Body of pancreas (tissue), 4 donors: ENCODE measurements at places on chromosomes 11 and 22.

DNA sequence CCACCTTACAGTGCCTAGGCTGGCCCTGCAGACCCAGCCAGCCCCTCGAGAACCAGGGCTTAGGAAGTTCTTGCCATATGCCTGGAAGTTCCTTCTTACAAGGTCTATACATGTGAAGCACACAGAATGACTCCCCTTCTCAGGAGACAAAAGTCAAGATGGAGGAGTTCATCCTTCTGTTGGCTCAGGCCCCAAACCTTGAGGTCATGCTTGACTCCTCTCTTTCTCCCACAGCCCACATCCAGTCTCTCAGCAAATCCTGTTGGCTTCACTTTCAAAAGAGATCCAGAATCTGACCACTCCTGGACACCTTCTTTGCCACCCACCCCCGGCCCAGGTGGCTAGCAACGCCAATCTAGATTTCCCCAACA lies 1.7 kb upstream of the CD248 start:
- H3K4me3 ChIP-seq: no peak overlapping the region
- no peak for DNase-seq
- H3K36me3 ChIP-seq: no peaks in the 10 kb centered on the region
- peaks cover 5% of the 10 kb centered on the region for H3K4me1 ChIP-seq

DNA sequence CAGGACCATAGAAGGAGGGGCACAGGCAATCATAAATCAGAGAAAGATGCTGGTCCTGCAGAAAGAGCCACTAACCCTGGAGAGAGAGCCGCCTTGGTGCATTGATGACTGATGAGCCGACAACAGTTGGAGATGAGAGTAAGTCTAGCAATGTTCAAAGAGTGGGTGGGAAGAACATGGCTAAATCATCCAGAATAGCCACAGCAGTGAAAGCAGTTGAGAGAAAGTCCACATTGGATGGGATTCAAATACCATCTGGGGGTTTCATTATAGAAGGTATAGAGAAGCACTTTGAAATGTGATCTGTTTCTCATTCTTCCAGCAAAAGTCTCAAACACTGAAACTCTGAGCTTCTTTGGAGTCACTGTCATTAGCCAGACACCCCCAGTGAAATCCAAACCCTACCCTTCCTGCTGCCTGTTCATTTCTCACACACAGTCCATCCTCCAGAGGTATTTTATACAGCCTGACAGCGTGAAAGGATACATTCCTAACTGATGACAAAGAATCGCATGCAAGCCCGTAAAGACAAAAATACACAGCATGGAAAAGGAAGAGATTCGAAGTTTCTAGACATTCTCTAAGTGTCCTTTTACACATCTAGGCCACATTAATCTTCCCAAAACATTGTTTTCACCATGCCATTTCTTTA lies 303.1 kb upstream of the MPPED2 start:
- H3K27ac ChIP-seq: no peak overlapping the region
- H3K36me3 ChIP-seq: no peaks in the 10 kb centered on the region
- no peaks in the 10 kb centered on the region for H3K4me1 ChIP-seq
- no peak overlapping the region for H3K4me3 ChIP-seq
- no peak for DNase-seq

- no peak for DNase-seq
- no peak overlapping the region for H3K27ac ChIP-seq
- no peaks in the 10 kb centered on the region for H3K27me3 ChIP-seq
These were observed 38.0 kb upstream of the ETS1 start for GRCh38 chr11:128625326-128625725.

DNA sequence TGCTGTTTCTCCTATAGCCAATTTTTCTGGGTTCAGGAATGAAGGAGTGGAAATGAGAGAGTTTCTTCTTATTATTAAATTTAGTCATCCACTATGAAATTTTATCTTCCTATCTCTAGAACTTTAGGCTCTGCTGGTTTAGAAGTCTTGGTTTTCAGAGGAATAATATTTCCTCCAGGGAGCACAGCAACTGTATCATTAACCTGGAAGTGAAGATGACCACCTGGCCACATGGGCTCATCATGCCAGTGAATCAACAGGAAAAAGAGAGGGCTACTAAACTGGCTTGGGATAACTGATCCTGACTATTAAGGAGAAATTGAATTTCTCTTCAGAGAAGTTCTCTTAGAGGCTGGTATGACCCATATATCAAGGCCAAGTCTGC lies 44.4 kb downstream of the ADM start:
- H3K27ac ChIP-seq: no peak overlapping the region
- no peak overlapping the region for H3K4me3 ChIP-seq
- no peak for DNase-seq
- H3K36me3 ChIP-seq: no peaks in the 10 kb centered on the region

- no peak overlapping the region for H3K4me3 ChIP-seq
- no peaks in the 10 kb centered on the region for H3K27me3 ChIP-seq
- no peaks in the 10 kb centered on the region for H3K36me3 ChIP-seq
- DNase-seq: no peak
- H3K27ac ChIP-seq: no peak overlapping the region
These were observed 27.6 kb downstream of the KCTD17 start for GRCh38 chr22:37079158-37079557.

DNA sequence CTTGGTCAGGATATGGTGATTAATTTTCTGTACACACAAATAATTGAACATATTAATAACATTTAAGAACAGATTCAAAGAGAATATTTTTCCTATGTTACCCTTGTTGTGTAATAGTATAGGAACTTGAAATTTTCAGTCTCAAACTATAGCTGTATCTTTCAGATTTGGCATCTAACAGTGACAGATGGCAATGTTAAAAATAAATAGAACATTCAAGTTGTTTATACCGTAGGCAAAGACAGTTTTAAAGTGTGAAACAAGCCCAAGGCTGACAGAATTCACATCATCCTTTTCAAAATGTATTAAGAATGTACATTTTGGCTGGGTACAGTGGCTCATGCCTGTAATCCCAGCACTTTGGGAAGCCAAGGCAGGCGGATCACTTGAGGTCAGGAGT lies 92.6 kb upstream of the TP53AIP1 start:
- no peak overlapping the region for H3K27ac ChIP-seq
- no peaks in the 10 kb centered on the region for H3K36me3 ChIP-seq
- H3K4me1 ChIP-seq: no peaks in the 10 kb centered on the region
- no peaks in the 10 kb centered on the region for H3K27me3 ChIP-seq
- no peak overlapping the region for H3K4me3 ChIP-seq

- H3K27ac ChIP-seq: no peak overlapping the region
- no peaks in the 10 kb centered on the region for H3K4me1 ChIP-seq
- H3K36me3 ChIP-seq: peaks cover 51% of the 10 kb centered on the region
- DNase-seq: no peak
These were observed 10.7 kb downstream of the ATG2A start for GRCh38 chr11:64906314-64906635.

- no peak overlapping the region for H3K27ac ChIP-seq
- no peak overlapping the region for H3K4me3 ChIP-seq
- no peaks in the 10 kb centered on the region for H3K4me1 ChIP-seq
- no peaks in the 10 kb centered on the region for H3K36me3 ChIP-seq
- H3K27me3 ChIP-seq: no peaks in the 10 kb centered on the region
- no peak for DNase-seq
These were observed 1.6 kb downstream of the TP53AIP1 start for GRCh38 chr11:128941110-128941509.

DNA sequence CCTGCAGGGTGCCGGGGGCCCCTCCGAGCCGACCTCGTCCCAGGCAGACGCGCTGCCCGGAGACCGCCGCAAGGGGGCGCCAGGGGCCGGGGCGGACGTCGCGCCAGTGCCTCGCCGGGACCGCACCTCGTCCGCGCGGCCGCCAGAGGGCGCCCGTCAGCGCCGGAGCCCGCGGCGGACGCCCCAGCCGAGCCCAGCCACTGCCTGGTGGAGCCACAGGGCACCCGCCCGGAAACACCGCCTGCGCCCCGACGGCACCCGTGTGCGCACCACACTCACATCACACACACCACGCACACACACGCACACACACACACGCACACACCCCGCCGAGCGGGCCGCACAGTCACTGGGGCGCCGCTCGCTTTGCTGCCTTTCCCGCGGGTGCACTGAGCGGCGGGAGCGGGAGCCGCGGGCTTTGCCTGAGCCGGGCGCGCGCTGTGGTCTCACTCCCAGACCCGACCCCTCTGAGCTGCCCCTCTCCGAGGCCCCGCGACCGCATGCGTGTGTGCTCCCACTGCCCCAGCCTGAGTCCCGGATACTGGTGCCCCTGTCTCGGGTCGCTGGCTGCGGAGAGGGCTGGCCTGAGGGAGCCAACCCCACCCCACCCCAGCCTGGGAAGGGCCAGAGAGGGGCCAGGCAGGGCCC lies 449.3 kb downstream of the OPCML start:
- peaks cover 5% of the 10 kb centered on the region for H3K4me1 ChIP-seq
- peak; percentile 71 for DNase-seq
- peaks cover 9% of the 10 kb centered on the region for H3K27me3 ChIP-seq
- no peaks in the 10 kb centered on the region for H3K36me3 ChIP-seq

DNA sequence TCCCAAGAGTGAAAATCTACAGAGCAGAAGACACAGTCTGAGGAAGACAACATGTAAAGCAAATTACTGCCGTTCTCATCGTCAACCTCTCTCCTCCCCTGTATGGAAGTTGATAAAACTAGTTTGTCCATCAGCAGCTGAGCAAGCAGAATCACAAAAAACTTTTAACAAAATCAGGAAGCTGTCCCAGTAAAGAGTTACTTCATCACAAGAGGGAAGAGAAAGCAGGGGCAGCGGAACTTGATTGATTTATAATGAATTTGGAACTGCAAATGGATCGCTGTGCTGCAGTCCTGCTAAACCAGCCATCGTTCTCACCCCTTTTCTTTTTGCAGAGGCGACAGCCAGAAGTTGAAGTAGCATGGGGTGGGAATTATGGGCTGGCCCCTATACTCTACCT lies 13.7 kb upstream of the UCP3 start:
- no peaks in the 10 kb centered on the region for H3K27me3 ChIP-seq
- H3K36me3 ChIP-seq: no peaks in the 10 kb centered on the region
- peaks cover 31% of the 10 kb centered on the region for H3K4me1 ChIP-seq
- no peak overlapping the region for H3K4me3 ChIP-seq
- DNase-seq: no peak

- H3K27me3 ChIP-seq: no peaks in the 10 kb centered on the region
- H3K36me3 ChIP-seq: no peaks in the 10 kb centered on the region
- no peak overlapping the region for H3K4me3 ChIP-seq
- no peak overlapping the region for H3K27ac ChIP-seq
- no peaks in the 10 kb centered on the region for H3K4me1 ChIP-seq
- no peak for DNase-seq
These were observed 2.3 kb downstream of the LSP1 start for GRCh38 chr11:1854949-1855885.

DNA sequence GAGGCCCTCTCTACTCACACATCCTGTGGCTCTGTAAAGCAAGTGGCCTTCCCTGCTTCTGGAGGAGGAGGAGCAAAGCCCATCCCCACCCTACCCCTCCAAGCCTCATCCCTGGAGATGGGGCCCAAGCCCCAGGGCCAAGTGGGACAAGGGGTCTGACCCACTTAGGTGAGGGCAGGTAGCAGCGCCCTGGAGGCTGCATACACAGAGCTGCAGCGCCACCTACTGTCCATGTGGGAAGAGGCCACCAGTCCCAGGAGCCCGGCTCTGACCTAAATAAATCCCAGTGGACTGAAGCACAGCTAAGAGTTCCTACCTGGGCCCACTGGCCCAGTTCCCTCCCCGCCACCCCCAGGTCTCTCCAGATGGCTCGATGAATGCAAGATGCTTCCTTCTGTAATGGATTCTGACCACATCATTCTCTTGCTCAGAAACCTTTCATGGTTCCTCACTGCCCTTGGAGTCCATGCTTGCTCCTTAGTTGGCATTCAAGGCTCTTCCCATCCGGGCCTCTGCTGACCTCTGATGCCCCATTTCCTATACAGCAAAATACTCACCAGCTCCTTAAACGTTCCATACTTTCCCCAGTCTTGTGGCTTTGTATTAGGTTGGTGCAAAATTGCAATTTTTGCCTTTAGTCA lies 62.1 kb downstream of the THAP12 start:
- no peaks in the 10 kb centered on the region for H3K36me3 ChIP-seq
- H3K27me3 ChIP-seq: no peaks in the 10 kb centered on the region
- no peak overlapping the region for H3K4me3 ChIP-seq
- no peak overlapping the region for H3K27ac ChIP-seq
